ENCODE measurements at places on chromosomes 1 and 21.

- no peak for DNase-seq
Measured at GRCh38 chr1:18820791-18821641, 38.4 kb downstream of the TAS1R2 start.

GRCh38 chr1:209434066-209434465 is 149.4 kb upstream of the CAMK1G start:
- no peak for DNase-seq

DNA sequence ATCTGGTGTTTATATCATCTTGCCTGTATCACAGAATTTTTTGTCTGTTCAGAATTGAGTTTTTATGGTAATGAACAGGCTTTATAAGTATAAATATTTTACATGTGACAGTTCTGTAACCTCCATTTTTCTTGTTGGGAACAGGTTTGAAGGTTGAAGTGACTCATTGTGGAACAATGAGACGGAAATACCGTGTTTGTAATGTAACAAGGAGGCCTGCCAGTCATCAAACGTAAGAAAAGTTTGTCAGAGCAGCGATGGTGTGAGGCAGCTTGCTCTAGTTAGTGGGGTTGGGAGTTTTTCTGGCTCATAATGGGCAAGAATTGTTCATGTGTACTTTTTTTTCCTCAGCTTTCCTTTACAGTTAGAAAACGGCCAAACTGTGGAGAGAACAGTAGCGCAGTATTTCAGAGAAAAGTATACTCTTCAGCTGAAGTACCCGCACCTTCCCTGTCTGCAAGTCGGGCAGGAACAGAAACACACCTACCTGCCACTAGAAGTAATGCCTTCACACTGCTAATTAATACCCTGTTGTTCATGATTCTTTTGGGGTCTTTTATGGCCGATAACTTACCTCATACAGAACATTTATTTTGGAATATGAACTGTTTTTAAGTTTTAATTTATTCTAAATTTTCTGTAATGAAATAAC is 75.2 kb upstream of the TEKT2 start:
- DNase-seq, result no peak

DNA sequence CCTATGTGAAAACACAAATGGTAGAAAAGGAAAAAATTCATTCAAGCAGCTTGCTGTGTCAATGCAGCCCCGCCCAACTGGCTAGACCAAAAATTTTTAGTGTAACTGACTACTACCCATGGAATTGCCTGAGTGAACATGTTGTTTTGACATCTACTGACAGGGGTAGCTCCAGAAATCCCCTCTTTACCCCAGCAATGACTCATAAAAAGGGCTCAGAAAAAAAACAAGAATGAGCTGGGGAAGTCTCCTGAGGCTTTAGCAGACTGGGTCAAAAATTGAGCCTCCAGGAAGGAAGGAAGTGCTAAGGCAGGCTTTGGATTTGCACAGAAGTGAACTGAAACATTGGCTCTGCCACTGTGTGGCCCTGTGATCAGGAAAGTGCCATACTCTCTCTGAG is 24.4 kb upstream of the FGGY start:
- no peak for DNase-seq

GRCh38 chr1:228018961-228019721 is 12.3 kb downstream of the WNT3A start:
- no peak for DNase-seq

DNA sequence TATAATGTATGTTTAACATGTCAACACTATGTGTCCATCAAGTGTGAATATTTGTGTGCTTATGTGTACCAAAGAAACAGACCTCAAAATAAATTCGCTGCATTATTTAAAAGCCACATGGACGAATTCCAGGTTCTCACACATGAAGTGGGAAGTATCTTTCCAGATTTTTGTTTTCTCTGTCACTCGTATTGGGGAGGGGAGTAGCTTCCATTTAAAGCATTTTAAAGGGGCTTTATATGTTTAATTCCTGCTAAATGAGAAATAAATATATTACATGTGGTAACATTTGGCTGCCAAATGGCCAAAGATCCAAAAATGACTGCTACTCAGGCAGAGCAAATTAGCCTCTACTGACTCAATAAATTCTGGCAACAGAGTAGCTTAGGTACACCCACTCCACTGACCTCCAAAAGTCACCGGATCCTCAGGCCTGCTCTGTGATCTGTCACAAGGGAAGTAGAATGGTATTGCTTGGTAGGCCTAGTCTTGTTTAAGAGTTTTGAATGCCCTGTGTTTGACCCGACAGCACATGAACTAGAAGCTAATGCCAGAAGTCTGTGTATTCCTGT is 178.1 kb downstream of the ZP4 start:
- no peak for DNase-seq
